Stimulated activated CD4-positive, alpha-beta T cell treated with anti-CD3 and anti-CD28 coated beads, Interleukin-1b, Interleukin-23, amount 100 ng/mL, for 1 hour (primary cell): ENCODE measurements at places on chromosomes 3 and 15.

DNA sequence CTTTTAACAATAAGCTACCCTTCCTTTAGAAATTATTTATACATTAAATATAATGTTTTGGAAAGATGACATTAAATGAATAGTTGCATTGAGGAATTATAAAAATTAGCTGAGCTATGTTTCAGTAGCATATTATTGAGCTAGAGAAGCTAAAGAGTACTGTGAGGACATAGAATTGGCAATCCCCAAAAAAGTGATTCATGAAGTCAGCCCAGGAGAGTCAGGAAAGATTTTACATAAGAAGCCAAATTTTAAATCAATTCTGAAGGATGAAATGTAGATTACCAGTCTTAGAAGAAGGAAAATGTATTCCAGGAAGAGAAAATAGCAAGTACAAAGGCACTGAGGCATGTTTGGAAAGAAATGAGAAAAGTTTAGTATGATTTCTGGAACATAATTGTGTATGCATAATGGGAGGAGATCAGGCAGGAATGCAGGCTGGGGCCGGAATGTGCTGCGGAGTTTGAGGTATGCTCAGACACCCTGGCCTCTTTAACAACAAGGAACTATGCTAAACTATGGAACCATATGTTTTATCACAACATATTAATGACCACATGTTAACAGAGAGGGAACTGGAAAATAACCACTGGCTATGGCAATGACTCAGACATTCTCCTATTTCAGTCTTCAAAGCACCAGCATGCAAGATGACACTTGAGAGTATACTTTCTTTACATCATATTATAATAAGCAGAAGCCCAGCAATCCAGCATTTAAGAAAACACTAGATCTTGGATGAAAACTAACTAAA lies 103.3 kb upstream of the COL8A1 start:
- DNase-seq = no peak

GRCh38 chr3:150495149-150495548 lies 51.1 kb downstream of the SERP1 start:
- no peak for DNase-seq

DNA sequence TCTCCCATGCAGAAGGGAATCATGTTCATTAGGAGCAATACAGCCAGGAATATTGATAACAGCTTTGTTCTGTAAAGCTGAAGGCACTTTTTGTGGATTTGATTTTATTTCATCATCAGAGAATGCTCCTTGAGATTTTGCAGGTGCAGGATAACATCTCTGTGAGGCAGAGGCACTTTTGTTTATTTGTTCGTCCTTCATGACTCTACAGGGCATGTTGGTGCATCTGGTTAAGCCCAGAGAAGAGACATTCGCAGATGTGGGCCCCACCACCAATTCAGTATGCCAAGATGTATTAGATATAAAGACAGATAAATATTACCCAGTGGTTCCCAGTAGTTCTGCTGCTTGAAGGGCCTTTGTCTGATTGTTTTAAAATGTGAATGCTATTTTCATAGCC lies 368.1 kb upstream of the SEMA6D start:
- DNase-seq = no peak

- DNase-seq = no peak
These were observed 3.6 kb upstream of the TMPRSS7 start for GRCh38 chr3:112030901-112031300.

GRCh38 chr3:138642226-138642926 lies 33.8 kb downstream of the FAIM start:
- no peak for DNase-seq

DNA sequence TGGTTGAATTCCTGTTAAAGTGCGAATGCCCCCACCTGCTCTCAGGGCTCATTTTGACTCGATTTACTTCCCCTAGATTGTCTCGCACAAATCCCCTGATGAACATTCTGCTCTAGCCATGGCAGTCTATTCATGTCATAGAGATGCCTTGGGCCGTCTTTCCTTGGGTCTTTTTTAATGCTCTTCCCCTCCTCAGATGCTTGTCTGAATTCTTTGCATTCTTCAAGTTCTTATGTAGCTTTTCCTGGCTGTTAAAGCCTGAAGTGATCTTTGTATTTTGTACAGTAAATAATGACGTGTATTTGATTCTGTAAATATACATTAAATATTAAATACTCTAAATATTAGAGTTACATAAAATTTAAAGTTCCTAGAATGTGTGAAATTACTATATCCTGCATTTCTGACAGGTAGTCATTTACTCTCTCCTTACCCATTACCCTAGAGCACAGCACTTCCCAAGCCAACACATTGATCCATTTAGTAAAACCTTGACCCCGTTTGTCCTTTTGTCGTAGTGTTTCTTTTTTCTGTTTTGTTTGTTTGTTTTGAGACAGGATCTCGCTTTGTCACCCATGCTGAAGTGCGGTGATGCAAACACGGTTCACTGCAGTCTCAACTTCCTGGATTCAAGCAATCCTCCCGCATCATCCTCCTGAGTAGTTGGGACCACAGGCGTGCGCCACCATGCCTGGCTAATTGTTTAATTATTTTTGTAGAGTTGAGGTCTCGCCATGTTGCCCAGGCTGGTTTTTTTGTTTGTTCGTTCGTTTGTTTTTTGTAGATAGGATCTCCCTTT lies 47.9 kb downstream of the YEATS2 start:
- no peak for DNase-seq

DNA sequence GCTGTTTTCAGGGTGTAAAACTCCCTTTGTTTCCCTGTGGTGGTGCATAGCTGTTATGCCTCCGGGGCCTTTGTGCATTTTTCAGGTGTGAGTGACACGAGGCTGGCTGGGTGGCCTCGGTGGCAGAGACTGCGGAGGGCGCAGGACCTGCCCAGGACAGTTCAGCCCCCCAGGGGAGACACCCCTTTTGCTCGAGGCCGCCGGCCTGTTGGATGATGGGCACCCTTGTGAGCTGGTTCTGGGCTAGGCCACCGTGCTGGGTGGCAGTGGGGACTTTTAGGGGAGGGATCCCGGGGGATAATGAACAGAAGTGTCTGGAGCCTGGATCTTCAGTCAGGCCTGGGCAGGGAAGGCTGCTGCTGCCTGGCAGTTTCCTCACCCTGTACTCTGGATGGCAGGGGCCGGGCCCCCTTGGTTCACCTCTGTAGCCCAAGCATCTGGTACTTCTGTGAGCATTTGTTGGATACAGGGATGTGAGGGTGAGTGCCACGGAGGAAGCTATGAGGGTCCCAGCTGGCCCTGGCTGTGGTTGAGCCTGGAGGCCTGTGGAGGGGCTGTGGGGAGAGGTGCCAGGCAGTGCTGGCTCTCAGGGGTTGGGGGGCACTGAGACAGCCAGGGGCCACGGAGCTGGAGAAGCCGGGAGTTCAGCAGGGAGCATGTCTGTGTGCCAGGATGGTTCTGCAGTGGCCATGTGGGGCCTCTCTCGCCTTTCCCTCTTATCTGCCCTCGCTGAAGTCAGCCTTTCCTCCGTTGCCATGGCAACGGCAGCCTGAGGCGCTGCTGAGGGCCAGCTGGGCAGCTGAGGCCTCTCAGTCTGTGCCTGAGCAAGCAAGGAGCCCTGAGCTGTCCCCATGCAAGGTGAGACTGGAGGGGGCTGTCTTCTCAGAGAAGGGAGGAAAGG lies 49.0 kb downstream of the KY start:
- no peak for DNase-seq

DNA sequence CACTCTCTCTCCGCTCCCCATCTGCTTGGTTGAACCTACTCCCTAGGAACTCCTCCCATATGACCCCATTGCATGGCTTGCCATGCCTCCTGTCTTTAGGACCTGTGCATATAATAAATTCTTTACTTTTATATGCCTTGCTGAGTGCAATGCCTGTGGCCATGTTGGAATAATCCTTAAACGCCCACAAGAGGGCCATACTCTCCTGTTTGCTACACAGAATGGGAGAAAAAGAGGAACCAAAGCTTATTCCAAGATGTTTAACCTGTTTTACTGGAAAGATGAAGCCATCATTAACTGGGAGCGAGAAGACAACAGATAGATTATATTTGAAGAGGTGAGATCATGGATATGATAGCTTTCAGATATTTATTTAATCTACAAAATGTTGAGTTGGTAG lies 1097.8 kb downstream of the NAALADL2 start:
- DNase-seq = no peak

DNA sequence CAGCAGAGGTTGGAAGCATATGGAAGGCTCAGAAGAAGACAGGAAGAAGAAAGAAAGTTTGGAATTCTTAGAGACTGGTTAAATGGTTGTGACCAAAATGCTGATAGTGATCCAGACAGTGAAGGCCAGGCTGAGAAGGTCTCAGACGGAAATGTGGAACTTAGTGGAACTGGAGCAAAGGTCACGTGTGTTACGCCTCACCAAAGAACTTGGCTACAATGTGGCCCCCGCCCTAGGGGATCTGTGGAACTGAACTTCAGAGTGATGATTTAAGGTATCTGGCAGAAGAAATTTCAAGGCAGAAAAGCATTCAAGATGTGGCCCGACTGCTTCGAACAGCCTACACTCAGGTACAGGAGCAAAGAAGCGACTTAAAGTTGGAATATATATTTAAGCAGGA lies 83.1 kb downstream of the MYO5A start:
- no peak for DNase-seq

GRCh38 chr3:162007722-162008121 lies 511.1 kb downstream of the OTOL1 start:
- no peak for DNase-seq

- DNase-seq = no peak
These were observed 135.4 kb downstream of the ATG7 start for GRCh38 chr3:11407644-11408043.

DNA sequence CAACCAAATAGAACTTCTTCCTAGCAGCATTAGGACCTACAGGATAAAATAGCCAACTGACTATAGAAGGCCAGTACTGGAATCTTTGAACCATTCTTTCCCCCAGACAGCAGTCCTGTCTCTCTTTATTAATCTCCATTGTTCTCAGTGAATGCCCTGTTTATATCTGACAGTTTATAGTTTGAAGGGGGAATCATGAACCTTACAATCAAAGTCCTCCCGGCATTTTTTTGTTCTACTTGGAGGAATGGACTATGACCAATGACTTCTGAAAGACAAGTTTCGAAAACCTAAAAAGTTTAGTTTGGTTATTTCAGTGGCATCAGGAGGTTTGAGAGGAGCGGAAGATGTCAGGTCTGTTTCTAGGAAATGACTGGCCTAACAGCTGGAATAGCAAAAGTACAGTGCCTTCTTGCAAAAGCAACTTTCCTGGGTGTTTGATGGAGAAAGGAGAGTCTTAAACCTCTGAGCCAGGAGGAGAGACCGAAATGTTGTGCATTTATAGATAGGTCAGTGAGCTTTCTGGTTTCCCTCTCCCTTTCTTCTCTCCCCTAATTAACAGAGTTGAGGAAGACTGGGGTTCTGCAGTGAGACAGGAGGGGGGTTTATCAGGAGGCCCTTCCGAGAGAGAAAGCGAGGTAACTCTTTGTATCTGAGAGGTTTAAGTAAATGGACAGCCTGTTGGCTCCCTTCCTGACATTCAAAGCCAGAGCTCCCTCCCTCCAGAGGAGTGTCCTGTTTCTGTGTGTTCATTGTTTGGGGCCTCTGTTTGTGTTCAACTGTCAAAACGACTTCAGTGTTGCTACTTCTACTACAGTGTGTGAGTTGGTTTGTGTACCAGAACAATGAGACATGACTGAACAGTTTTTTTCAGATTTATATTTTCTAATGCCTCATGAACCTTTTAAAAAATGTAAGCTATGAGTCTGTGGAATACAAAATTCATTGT lies 383.0 kb upstream of the RARB start:
- no peak for DNase-seq

GRCh38 chr3:185928496-185928895 lies 9.3 kb downstream of the TRA2B start:
- no peak for DNase-seq

DNA sequence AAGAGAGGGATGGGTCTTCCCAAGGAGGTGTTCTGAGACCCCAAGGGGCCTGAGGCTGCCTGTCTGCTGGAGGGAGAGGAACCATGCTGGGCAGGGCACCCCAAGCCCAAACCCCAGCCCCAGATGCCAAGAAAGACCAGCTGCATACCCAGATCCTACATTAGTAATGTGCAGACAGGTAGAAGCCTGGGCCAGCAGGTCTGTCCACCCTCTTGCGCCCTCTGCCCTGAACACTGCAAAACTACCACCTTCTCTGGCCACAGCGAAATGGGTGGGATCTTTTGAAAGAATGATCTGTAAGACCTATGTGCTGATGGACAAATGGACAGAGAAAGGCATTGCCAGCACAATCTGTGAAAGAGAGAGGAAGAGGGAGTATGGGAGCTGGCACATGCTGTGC lies 283.2 kb downstream of the EPHB1 start:
- no peak for DNase-seq

DNA sequence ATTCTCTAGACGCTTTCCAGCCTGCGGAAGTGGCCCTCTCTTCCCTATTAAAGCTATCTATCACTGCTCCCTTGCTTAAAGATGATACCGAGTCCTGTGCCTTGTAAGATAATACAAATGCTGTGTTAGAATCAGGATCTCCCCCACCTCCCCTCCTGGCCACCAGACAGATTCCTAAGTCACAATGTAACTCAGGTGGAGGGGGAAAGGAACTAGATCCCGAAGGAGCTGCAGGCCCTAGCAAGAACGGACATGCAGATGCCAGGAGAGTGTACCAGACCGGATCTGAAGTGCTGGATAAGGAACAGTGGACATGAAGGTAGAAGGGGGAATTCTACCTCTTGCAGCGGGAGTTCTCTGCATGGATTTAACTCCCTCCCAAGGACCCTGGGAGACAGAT lies 230.7 kb upstream of the LYSMD4 start:
- no peak for DNase-seq

- no peak for DNase-seq
These were observed 54.5 kb downstream of the TOP2B start for GRCh38 chr3:25610167-25610566.

GRCh38 chr15:66770518-66771350 lies 68.7 kb downstream of the SMAD6 start:
- no peak for DNase-seq

- DNase-seq = no peak
These were observed 34.8 kb upstream of the CTSH start for GRCh38 chr15:78979456-78980320.

DNA sequence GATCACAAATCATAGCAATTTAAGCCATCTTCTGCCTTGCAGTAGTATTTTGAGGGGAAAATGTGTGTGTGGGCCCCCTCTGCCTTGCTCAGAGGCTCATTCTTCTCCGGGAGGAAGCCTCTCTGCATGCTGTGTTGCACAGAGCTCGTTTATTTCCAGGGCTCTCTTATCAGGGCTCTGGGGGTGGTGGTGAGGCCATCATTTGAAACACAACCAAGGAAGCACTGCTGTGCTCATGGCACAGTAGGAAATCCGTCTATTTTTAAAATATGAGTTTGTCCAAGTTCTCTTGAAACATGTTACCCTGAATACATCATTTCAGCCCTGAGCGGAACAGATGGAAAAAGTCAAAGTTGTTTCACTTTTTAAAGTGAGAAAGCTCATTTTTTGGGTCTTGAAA lies 369.0 kb upstream of the CFAP20DC start:
- no peak for DNase-seq

GRCh38 chr15:78024883-78025282 lies 52.6 kb downstream of the TBC1D2B start:
- DNase-seq = no peak
